ENCODE measurements at places on chromosomes 7 and 10. TPM values are rescaled to one million over a fixed set of nuclear protein-coding genes. Genes with fewer than 3 reads are reported as not detected.

The SPDYE8 gene
- total RNA-seq, result not detected

DNA sequence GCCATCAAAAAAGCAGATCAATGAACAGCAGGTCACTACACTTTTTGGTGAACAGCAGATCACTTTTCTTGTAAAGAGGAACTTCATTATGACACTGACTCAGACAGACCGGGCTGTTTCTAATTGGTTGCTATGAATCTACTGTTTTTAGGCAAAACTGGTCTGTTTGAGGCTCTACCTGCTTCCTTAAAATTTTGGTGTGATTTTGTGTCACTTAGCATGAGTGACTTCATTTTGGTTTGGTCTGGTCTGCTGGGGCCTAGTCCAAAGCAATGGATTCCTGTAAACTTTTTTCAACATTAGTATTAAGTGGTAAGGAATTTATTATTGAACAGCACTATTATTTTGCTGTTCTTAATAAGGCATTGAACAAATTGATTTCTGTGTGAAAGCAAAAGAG is 41.8 kb upstream of the C10orf71 start:
- no peak for DNase-seq
- no peak overlapping the region for H3K27ac ChIP-seq
- no peaks in the 10 kb centered on the region for H3K27me3 ChIP-seq
- H3K4me1 ChIP-seq, result no peaks in the 10 kb centered on the region
- H3K4me3 ChIP-seq, result no peak overlapping the region

DNA sequence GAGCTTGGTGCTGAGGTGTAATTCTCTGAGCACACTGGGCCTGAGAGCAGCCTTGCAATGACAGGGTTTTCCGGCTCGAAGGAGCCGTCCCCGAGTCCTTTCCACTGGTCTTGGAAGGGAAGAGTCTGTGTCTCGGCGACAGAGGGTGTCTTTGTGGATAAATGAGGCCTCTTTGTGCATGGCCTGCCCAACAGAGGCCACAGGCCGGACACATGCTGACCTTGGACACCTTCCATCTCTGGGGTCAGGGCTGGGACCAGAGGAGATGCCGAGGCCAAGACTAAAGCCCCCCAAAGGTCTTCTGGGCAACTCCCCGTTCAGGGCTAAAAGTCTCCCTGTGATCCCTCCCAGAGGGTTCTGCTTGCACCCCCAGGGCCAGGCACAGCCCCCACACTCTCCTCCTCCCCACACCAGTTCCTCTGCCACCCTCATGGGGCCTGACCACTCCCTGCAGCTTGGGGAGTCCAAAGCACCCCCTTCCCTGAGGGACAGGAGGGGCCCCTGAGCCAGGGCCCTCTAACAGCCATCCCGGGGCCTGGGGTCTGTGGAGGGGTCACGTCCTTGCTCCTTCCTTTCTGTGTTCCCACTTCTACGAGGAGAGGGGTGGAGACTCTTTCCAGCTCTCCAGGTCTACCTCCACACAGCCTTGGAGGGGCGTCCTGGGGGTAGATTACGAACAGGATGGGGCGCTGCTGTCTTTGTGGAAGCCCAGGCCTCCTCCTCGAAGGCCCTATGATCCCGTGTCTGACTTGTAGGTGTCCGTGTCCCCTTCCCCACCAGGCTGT is 130.6 kb upstream of the FAM20C start:
- DNase-seq, result no peak
- H3K27ac ChIP-seq, result no peak overlapping the region
- H3K4me3 ChIP-seq, result no peak overlapping the region
- no peaks in the 10 kb centered on the region for H3K27me3 ChIP-seq

- H3K4me3 ChIP-seq, result no peak overlapping the region
- H3K4me1 ChIP-seq, result no peaks in the 10 kb centered on the region
- no peak overlapping the region for H3K27ac ChIP-seq
- no peak for DNase-seq
- no peaks in the 10 kb centered on the region for H3K27me3 ChIP-seq
Observed at GRCh38 chr7:4167385-4167910, 514.6 kb upstream of the FOXK1 start.

- no peak for DNase-seq
- no peaks in the 10 kb centered on the region for H3K4me1 ChIP-seq
- H3K4me3 ChIP-seq, result no peak overlapping the region
Observed at GRCh38 chr7:22900101-22900500, 77.5 kb upstream of the TOMM7 start.

- no peak overlapping the region for H3K4me3 ChIP-seq
- H3K27ac ChIP-seq, result no peak overlapping the region
- H3K27me3 ChIP-seq, result no peaks in the 10 kb centered on the region
- no peaks in the 10 kb centered on the region for H3K36me3 ChIP-seq
- H3K4me1 ChIP-seq, result no peaks in the 10 kb centered on the region
Observed at GRCh38 chr10:53063805-53064204, 291.2 kb upstream of the MBL2 start.

DNA sequence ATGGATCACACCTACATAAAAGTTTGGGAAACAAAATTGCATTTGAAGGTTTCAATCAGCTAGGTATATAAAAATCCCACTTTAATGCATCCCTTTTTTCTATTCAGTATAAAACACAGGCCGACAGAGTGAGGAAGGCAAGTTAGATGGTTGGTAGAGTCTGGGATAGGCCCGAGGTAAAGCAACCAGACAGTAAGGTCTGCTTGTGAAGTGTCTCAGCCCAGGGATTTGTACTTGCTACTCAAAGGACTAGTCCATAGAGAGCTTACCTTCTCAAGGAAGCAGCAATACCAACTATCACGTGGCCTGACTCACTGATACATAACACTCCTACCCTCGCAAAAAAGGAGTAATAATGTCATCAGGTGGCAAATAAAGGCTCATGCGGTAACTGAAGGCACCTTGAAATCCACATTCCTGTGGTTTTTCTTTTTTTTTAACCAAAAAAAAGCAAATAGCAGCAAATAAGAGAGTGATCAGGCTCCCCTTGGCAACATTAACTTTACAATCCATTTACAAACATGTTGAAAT is 56.2 kb upstream of the ATP6V0A4 start:
- no peak for DNase-seq
- H3K27me3 ChIP-seq, result no peaks in the 10 kb centered on the region
- no peak overlapping the region for H3K27ac ChIP-seq
- no peak overlapping the region for H3K4me3 ChIP-seq

DNA sequence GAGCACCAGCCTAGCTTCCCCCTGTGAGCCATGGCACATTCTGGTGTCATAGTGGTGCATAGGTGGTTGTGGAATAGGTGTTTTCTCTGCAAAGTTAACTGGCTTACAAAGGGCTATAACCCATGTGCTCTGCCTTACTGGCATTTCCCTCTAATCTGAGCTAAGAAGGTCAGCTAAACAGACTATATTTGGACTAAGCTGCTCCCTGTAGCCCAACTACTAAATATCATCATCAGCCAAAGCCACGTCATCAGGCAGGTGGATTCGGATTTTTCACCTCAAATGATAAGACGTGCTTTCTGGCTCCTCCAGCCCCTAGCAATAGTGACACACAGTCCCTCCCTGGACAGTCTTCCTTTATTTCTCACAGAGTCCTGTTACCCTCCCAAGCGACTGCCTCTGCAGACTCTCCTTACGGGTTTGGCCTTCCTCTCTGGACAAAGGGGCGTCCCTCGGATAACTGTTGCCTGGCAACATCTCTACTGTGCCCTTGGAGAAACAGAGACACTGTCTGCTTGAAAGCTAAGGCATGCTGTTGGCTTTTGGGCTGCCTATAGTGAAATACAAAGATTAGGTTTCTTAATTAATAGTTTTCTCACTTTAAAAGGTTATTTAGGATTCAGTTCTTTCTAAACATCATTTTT is 9.1 kb downstream of the SLC13A4 start:
- H3K27me3 ChIP-seq, result no peaks in the 10 kb centered on the region
- H3K36me3 ChIP-seq, result no peaks in the 10 kb centered on the region
- DNase-seq, result no peak

DNA sequence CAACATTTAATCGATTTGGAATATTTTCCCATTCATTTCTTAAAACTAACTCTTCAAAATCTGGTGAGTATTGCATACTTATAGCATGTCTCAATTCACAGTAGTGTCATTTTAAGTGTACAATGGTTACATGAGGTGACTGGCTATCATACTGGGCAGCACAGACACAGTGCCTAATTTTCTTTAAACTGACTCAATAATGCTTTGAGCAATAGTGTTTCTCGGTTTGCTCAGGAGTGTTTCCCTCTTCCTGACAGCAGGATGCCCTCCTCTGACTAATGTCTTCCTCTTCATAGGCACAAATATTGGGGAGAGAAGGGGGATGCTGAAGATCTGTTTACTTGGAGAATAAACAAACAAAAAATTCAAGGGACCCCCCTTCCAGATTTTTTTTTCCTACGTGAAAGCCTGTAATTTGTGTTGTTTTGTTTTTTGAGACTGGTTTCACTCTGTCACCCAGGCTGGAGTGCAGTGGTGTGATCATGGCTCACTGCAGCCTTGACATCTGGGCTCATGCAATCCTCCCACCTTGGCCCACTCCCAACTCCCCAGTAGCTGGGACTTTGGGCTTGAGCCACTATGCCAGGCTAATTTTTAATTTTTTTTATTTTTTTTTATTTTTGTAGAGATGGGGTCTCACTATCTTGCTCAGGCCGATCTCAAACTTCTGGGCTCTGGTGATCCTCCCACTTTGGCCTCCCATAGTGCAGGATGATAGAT is 2.2 kb downstream of the MRC1 start:
- H3K36me3 ChIP-seq, result no peaks in the 10 kb centered on the region
- H3K27me3 ChIP-seq, result no peaks in the 10 kb centered on the region
- H3K4me1 ChIP-seq, result no peaks in the 10 kb centered on the region
- no peak overlapping the region for H3K4me3 ChIP-seq

DNA sequence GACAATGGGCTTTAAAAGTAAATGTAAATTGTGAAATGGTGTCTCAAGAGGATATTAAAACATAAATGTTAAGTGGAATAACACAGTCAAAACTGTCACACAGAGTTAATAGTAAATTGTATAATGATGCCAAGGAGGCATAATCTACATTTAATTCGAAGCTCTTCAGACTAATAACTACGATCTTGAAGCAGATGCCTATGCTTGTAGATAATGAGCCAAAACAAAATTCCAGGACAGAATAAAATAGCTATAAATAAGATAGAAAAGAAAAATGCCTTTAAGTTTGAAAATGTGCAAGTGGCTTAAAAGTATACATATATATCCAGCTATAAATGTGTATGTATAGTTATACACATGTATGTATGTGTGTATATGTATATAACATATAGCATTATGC is 17.5 kb downstream of the TWIST1 start:
- no peaks in the 10 kb centered on the region for H3K4me1 ChIP-seq
- H3K27me3 ChIP-seq, result no peaks in the 10 kb centered on the region
- H3K4me3 ChIP-seq, result no peak overlapping the region
- no peak overlapping the region for H3K27ac ChIP-seq

DNA sequence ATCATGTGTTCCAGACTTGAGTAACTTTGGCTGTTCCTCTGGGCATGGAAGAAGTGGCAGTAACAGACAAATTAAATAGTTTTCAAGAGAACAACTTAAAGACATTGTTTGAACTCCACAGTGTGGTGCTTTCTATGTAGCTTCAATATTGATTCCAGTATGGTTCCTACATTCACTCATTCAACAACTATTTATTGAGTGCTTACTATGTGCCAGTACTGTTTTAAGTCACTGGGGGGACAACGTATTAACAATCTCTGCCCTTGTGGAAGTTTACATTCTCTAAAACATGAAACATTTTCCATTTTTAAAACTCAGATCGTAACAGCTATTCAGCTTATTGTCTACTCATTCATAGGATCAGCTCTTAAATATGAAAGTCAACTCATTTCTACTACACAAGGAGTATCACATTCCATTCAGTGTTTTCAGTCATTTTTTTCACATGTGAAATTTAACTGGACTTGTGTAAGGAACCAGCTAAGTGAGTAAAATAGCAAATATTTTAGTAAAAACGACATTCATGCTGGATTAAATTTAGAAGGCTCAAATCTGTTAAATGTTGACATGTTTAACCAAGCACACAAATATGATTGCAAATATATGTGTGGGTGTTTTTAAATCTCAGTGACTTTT is 13.6 kb upstream of the CUBN start:
- H3K27ac ChIP-seq, result no peak overlapping the region
- H3K4me3 ChIP-seq, result no peak overlapping the region
- H3K4me1 ChIP-seq, result peaks cover 5% of the 10 kb centered on the region
- H3K36me3 ChIP-seq, result no peaks in the 10 kb centered on the region
- no peaks in the 10 kb centered on the region for H3K27me3 ChIP-seq

GRCh38 chr7:116532102-116532688 is 7.4 kb downstream of the CAV1 start:
- H3K4me3 ChIP-seq, result no peak overlapping the region
- H3K27me3 ChIP-seq, result peaks cover 4% of the 10 kb centered on the region
- DNase-seq, result no peak

DNA sequence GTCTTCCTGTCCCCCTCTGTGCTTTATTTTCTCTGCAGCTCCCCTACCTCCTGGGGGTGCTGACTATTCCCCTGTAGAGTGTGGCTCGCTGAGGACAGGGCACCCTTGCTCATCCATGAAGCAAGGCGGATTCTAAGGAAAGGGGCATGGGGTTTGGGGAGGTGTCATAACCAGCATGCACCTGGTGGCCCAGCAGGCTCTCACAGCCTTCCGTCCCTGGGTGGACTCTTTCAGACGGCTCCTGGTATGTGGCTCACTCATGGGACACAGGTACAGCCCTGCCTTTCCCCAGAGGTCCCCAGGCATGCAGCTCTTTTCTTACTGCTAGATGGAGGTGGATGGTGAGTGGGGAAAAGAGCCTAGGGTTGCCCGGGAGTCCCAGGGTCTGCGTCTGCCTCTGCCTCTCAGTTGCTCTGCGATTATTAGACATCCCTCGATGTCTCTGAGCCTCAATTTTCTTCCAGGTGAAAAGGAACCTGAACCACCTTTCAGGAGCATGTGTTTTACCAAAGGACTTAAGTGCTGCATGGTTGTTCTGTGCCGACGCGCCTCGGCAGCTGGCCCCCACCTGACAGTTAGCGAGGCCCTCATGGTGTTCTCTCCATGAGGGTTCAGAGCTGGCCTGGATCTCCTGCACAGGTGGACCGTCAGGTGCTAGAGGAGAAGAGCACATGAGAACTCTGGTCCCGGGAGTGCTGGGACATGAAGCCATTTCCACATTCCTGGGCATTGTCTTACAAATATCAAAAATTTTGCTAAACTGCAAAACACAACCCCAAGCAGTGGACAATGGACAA is 172.5 kb upstream of the SHH start:
- no peak overlapping the region for H3K4me3 ChIP-seq
- DNase-seq, result no peak
- no peaks in the 10 kb centered on the region for H3K4me1 ChIP-seq
- H3K27ac ChIP-seq, result no peak overlapping the region
- H3K27me3 ChIP-seq, result no peaks in the 10 kb centered on the region

GRCh38 chr7:151232917-151233701 is 826 bp downstream of the CHPF2 start:
- no peak for DNase-seq
- H3K27ac ChIP-seq, result peak overlapping the region; percentile 85
- H3K36me3 ChIP-seq, result peaks cover 36% of the 10 kb centered on the region

Measured in naive thymus-derived CD4-positive, alpha-beta T cell (primary cell).